ENCODE measurements at places on chromosomes 3 and 15. TPM values are rescaled to one million over a fixed set of nuclear protein-coding genes. Genes with fewer than 3 reads are reported as not detected.

The GPR27 gene
- 3.1 TPM for total RNA-seq

The U2SURP gene
- total RNA-seq: 84.6 TPM

The TMEM212 gene
- not detected for total RNA-seq

The SGO1 gene
- total RNA-seq: 13.8 TPM

The ADAMTS17 gene
- total RNA-seq: 0.28 TPM

The FEZF2 gene
- not detected for total RNA-seq

The DNASE1L3 gene
- total RNA-seq: not detected

The RTP1 gene
- total RNA-seq: not detected

The CLSTN2 gene
- total RNA-seq: 0.05 TPM

The ATP10A gene
- total RNA-seq: 7.3 TPM

The MCF2L2 gene
- total RNA-seq: 0.10 TPM

The CHDH gene
- total RNA-seq: 1.9 TPM

The CFAP44 gene
- 1.9 TPM for total RNA-seq

The CAMK1 gene
- 16.2 TPM for total RNA-seq

The ANKUB1 gene
- 0.06 TPM for total RNA-seq

The EHD4 gene
- 10.5 TPM for total RNA-seq

The GP5 gene
- not detected for total RNA-seq

The SLC22A14 gene
- total RNA-seq: 0.03 TPM

The LMAN1L gene
- not detected for total RNA-seq

Measured in A549 treated with CORT108297 at 1 μM for 4 hours (cell line).